Stimulated activated CD4-positive, alpha-beta T cell treated with anti-CD3 and anti-CD28 coated beads, Interleukin-15, amount 100 ng/mL, for 24 hours (primary cell): ENCODE measurements at places on chromosomes 7 and 10.

- no peak for DNase-seq
Measured at GRCh38 chr10:16119445-16119844, 259.1 kb upstream of the MINDY3 start.

DNA sequence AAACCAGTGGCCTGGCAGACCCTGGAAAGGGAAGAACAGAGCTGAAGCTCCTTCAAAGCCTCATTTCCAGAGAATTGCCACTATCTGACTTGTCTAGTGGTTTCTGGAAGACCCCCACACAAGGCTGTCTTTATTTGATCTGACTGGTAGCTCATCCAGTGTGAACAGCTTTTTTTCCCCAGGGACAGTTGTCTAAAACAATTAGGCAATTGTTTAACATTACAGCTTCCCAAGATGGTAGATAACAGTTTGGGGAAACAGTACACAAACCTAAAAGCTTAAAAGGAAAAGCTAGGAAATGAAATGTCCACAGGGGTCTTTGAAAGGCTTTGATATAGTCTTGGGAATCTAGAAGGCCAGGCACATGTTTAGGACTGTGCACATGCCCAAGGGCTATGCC is 203.4 kb upstream of the CTBP2 start:
- no peak for DNase-seq

DNA sequence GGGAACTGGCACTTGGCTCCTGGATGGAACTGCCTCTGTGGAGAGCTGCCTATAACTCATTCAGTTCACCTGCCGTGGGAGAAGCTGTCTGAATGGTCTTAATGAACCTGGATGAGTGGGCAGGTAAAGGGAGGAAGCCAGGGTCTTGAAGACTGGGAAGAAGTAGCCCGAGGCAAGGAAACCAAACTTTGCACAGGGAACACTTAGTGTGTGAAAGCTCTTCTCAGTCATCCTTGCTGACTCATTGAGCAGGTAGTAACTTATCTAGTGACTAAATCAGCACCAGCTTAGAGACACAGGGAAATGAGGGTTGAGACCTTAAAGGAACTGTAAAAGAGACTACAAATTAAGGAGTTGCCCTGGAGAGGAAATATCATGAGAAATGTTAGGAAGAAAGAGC is 9.9 kb downstream of the LRRC4 start:
- DNase-seq, result no peak

DNA sequence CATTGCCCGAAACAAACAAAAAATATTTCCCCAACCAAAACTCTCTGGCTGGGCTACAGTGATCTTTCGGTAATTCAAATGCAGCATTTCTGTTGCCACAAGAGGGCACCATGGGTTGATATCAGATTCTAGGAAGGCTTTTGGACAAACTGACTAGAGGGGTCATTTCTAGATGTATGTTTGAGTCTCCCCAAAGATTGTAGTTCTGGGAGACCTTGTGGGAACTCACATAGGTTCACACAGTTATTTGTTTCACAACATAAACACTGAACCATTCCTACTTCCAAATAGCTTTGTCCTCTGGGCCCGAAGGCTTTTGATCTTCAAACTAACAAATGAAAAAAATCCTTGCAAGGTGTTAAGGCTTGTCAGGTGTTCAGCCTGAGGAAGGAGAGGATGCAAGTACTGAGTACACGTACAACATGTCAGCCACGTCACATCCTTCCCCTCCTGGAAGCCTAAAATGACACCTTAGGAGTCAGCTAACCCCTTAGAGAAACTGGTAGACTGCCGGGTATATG is 37.0 kb upstream of the IL15RA start:
- peak; percentile 59 for DNase-seq

DNA sequence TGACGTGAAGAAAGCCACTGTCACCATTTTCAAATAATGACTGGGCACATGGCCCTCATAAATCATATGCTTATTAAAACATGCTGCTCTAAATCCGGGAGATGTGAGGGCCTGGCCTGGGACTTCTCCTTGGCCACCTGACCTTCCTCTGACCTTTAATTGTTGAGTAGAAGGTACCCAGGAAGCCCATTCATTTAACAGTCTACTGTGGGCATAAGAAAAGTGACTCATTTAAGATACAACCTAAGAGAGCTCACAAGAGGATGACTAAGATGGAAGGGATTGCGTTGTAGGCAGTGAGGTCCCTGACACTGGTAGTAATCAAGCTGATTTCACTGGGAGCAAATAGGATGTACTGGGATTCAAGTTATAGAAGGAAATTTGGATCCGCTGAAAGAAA is 203.4 kb upstream of the GPR26 start:
- DNase-seq, result no peak

DNA sequence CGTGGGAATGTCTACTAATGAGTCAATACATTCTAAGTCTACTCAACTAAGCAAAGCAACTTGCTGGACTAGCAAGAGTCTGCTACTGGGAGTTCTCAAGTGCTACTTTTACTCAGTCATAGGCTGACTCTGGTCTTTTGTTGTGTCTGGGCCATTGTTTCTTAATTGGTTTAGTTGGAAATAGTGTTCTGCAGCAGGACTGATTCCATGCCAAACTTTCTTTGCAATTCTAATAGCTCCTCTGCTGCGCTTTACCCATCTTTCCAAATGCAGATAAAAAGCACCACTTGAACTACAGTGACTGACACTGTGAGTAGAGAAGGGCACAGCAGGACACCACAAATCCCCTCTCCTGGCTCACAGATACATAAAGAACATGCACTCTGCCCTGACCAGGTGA is 125.7 kb downstream of the CD36 start:
- no peak for DNase-seq

GRCh38 chr10:132097609-132098377 is 32.0 kb downstream of the JAKMIP3 start:
- DNase-seq, result no peak

DNA sequence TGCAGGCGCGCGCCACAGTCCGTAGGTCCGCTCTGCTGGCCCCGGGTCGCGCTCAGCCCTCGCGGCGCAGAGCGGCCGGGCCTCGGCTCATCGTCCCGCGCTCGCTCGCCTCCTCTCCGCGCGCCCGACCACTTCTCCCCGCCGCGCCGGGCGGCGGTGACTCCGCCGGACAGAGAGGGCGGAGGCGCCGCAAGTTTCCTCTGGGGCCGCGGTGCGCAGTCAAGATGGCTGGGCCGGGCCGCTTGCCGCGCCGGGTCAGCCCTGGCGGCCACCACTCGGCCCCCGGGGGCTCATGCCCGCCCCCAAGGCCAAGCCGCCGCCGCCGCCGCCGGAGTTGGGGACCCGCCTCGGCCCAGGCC is 441 bp downstream of the FZD8 start:
- DNase-seq, result peak; percentile 38

GRCh38 chr7:70787286-70787685 is 344.7 kb upstream of the GALNT17 start:
- DNase-seq, result no peak

DNA sequence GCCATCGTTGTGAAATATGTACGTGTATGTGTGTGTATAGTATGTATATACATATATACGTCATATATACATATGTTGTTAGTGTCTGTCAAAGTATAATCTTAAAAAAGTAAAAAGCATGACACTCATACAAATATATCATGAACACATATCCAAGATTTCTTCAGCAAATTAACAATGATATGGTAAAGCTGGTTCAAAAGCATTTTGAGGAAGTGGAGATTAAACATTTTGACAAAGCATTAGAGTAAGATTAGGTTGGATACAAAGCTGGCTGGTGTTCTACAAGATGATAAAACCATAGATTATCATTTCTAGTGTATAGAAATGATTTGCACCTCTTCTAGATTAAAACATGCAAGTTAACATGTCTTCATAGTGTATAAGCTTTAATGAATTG is 771 bp upstream of the NUDCD3 start:
- DNase-seq, result no peak

DNA sequence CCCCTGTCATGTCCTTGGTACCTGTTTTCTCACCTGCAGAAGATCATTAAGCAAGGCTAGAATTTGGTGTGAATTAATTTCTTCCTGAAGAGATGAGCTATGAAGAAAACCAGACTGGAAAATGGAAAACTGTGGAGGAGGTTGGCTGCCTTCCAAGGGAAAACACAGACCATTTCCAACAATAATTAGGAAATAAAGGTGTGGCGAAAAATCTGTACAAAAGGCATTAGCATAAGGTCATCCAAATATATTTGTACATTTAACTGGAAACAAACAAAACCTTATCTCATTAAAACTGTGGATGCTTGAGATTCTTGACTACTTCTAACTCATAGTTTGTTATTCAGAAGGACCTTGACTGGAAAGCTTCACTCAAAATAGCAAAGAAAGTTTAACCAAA is 1.7 kb downstream of the STN1 start:
- no peak for DNase-seq
